ENCODE measurements at places on chromosomes 5 and 9. TPM values are rescaled to one million over a fixed set of nuclear protein-coding genes. Genes with fewer than 3 reads are reported as not detected.

Gene PCDHGA12
- total RNA-seq = 26.0 TPM

Gene PCDHB4
- total RNA-seq = 0.17 TPM

Gene TAF1L
- under 0.01 TPM for total RNA-seq

Gene HMMR
- total RNA-seq = 61.5 TPM

Gene EQTN
- not detected for total RNA-seq

Gene ZNF169
- 5.0 TPM for total RNA-seq

Gene HARS1
- total RNA-seq = 70.6 TPM

Gene LCN15
- not detected for total RNA-seq

Gene LSM11
- total RNA-seq = 3.5 TPM

Gene FOXD1
- 7.6 TPM for total RNA-seq

Gene PPP3R2
- total RNA-seq = not detected

Gene LHFPL2
- 84.7 TPM for total RNA-seq

Gene NIPAL4
- not detected for total RNA-seq

Gene PGM5
- total RNA-seq = 88.8 TPM

Gene ADGRD2
- not detected for total RNA-seq

Gene GDNF
- total RNA-seq = 1.2 TPM

Gene SPINK6
- total RNA-seq = not detected

Gene PTPRD
- 13.1 TPM for total RNA-seq

Gene MUSK
- total RNA-seq = 1.7 TPM

Gene AJM1
- 1.6 TPM for total RNA-seq

Gene PCDHB2
- total RNA-seq = 0.58 TPM

Gene GAPT
- total RNA-seq = not detected

Gene SPINK4
- not detected for total RNA-seq

Gene GABRA1
- not detected for total RNA-seq

Gene CENPK
- 20.9 TPM for total RNA-seq

Gene INSL6
- total RNA-seq = not detected

Data from smooth muscle cell of trachea (primary cell).